Melanocyte of skin (primary cell): ENCODE measurements at places on chromosomes 3 and 15. TPM values are rescaled to one million over a fixed set of nuclear protein-coding genes. Genes with fewer than 3 reads are reported as not detected.

The EXD1 gene
- not detected in 2 replicates for total RNA-seq

The KY gene
- 0.15 TPM in 1 of 2 replicates, not detected in the other for total RNA-seq

The TEX55 gene
- not detected in 2 replicates for total RNA-seq

The UBXN7 gene
- total RNA-seq = 20.6 and 21.3 TPM in 2 replicates

The CPNE4 gene
- total RNA-seq = not detected in 2 replicates

The TLR9 gene
- not detected in 2 replicates for total RNA-seq

The GSK3B gene
- 52.0 and 65.9 TPM in 2 replicates for total RNA-seq

The FETUB gene
- total RNA-seq = not detected in 2 replicates

The CFAP20DC gene
- 6.2 and 9.5 TPM in 2 replicates for total RNA-seq

The C3orf22 gene
- total RNA-seq = not detected in 2 replicates

The LYZL4 gene
- total RNA-seq = not detected in 2 replicates

The TJP1 gene
- total RNA-seq = 16.7 and 28.4 TPM in 2 replicates

The MME gene
- total RNA-seq = 94.3 and 200 TPM in 2 replicates

The PLSCR2 gene
- total RNA-seq = 0.33 TPM in 1 of 2 replicates, not detected in the other

The NAALADL2 gene
- total RNA-seq = 4.0 and 7.1 TPM in 2 replicates

The RLBP1 gene
- total RNA-seq = under 0.01 and 1.4 TPM in 2 replicates

The DAZL gene
- not detected in 2 replicates for total RNA-seq

The RYR3 gene
- total RNA-seq = 0.15 TPM in 1 of 2 replicates, not detected in the other

The SLC28A1 gene
- total RNA-seq = not detected in 2 replicates

The FGF7 gene
- total RNA-seq = under 0.01 TPM in 1 of 2 replicates, not detected in the other

The TRIM59 gene
- total RNA-seq = 4.8 and 9.5 TPM in 2 replicates

The RAD51 gene
- 9.4 and 10.0 TPM in 2 replicates for total RNA-seq

The QRICH1 gene
- 97.8 and 144 TPM in 2 replicates for total RNA-seq

The PLCH1 gene
- total RNA-seq = 1.00 and 2.6 TPM in 2 replicates

The SH2D7 gene
- not detected in 2 replicates for total RNA-seq

The KAT2B gene
- 58.9 and 70.6 TPM in 2 replicates for total RNA-seq

The DUOXA2 gene
- not detected in 2 replicates for total RNA-seq

The NANOGP8 gene
- not detected in 2 replicates for total RNA-seq

The SAMMSON gene
- 1.3 and 4.0 TPM in 2 replicates for total RNA-seq

The OSBPL10 gene
- 26.2 and 40.7 TPM in 2 replicates for total RNA-seq

The DGKG gene
- total RNA-seq = 4.8 and 6.0 TPM in 2 replicates

The PDZRN3 gene
- total RNA-seq = 35.8 and 49.4 TPM in 2 replicates

The ZIC1 gene
- not detected in 2 replicates for total RNA-seq

The AGBL1 gene
- total RNA-seq = 1.1 TPM in 1 of 2 replicates, not detected in the other

The C3orf70 gene
- 7.6 and 16.7 TPM in 2 replicates for total RNA-seq

The HYAL1 gene
- total RNA-seq = 1.1 and 1.4 TPM in 2 replicates

The FRMD5 gene
- total RNA-seq = 12.0 and 14.2 TPM in 2 replicates

The CNTN3 gene
- under 0.01 and 0.93 TPM in 2 replicates for total RNA-seq

The CCNB2 gene
- 19.6 and 39.9 TPM in 2 replicates for total RNA-seq

The CRABP1 gene
- not detected in 2 replicates for total RNA-seq

The FEZF2 gene
- not detected in 2 replicates for total RNA-seq

The IP6K1 gene
- 57.4 and 74.3 TPM in 2 replicates for total RNA-seq

The GHSR gene
- not detected in 2 replicates for total RNA-seq

The PROS1 gene
- 64.6 and 81.0 TPM in 2 replicates for total RNA-seq

The RTP3 gene
- not detected in 2 replicates for total RNA-seq

The CD96 gene
- 1.4 TPM in 1 of 2 replicates, not detected in the other for total RNA-seq

The OGG1 gene
- total RNA-seq = 12.7 and 18.9 TPM in 2 replicates

The GPR149 gene
- total RNA-seq = not detected in 2 replicates

The PIGX gene
- 40.0 and 49.9 TPM in 2 replicates for total RNA-seq

The COMMD4 gene
- total RNA-seq = 149 and 190 TPM in 2 replicates

The ADIPOQ gene
- total RNA-seq = not detected in 2 replicates

The SPTBN5 gene
- total RNA-seq = 2.5 and 3.8 TPM in 2 replicates

The PCOLCE2 gene
- 5.9 and 9.0 TPM in 2 replicates for total RNA-seq

The CCRL2 gene
- total RNA-seq = 0.33 TPM in 1 of 2 replicates, not detected in the other

The ACSBG1 gene
- total RNA-seq = 0.34 and 0.36 TPM in 2 replicates

The CEP19 gene
- 4.7 and 5.9 TPM in 2 replicates for total RNA-seq

The MAGI1 gene
- total RNA-seq = 0.62 and 2.7 TPM in 2 replicates

The LRRC49 gene
- 3.7 and 3.9 TPM in 2 replicates for total RNA-seq

The SEMA3B gene
- total RNA-seq = 3.8 and 4.7 TPM in 2 replicates
